ENCODE measurements at places on chromosomes 12 and 14.

- no peak for DNase-seq
These were observed 334.8 kb upstream of the TMPO start for GRCh38 chr12:98180603-98181002.

DNA sequence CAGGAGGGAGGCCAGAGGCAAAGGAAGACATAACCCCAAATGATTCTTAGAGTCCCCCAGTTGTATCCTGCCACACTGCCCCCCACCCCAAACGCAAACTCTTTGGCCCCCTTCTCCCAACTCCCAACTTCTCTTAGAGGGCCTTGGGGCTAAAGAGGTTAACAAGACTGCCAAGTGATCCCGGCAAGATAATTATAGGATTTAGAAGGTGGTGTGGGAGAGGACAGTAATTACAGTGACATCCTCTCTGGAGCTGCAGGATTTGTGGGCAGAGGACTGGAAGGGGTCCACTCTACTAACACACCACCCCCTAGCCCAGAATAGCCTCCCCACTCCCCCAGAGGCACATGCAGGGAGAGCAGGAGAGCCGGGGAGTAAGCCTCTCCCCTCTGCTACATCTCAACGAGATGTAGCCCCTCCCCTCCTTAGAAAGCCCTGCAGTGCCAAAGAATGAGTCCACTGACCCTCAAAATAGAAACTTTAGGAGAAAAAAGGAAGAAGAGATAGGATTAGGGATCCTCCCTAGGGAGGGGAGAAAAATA lies 5.3 kb upstream of the GDF11 start:
- DNase-seq: no peak

- DNase-seq: no peak
These were observed 73.8 kb upstream of the ANKS1B start for GRCh38 chr12:100058482-100059029.

DNA sequence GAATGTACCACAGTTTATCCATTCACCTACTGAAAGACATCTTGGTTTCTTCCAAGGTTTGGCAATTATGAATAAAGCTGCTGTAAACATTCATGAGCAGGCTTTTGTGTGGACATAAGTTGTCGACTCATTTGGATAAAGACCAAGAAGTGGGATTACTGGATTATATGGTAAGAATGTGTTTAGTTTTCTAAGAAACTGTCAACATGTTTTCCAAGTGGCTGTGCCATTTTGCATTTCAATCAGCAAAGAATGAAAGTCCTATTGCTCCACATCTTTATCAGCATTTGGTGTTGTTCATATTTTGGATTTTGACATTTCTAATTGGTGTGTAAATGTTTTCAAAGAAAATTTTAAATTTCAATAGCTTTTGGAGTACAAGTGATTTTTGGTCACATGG lies 27.3 kb upstream of the KLRF1 start:
- no peak for DNase-seq
